ENCODE measurements at places on chromosomes 13 and 19.
A peak's percentile ranks its signal among the peaks of the same experiment; 100 is the strongest.

DNA sequence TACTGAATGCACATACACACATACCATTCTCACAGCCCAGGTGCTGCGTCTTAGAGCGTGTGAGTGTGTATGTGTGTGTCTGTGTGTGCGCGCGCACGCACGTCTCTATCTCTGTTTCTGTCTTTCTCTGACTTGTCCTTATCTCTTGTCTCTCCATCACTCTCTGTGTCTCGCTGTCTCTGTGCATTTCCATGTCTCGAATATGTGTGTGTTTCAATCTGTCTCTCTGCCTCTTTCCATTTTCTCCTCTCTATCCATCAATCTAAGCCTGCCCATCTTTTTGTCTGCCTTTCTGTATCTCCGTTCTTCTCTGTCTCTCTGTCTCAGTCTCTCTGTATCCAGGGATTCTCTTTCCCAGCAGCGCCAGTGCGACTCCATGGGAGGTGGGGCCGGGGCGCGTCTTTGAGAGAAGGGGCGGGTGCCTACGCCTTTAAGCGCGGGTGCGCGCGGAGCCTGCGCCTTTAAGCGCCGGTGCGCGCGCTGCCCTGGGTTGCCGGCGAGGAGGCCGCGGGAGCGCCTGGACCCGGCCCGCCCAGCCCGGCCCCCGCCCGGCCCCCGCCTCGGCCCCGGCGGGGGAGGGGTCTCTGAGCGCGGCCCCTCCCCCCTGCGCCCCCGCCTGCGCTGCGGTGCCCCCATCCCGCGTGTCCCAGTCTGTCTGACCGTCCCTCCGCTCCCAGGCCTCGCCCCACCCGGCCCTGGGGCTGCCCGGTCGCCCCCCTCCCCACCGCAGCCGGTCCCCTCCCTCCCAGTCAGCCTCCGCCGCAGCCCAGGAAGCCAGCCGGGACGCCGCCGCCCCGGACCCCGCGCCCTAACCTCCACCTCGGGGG lies at the start of gene LRFN3:
Gene LRFN3, plus strand, starts transcription at position 464 of the 827 bp plus-strand sequence. CDS start 3,052 bp downstream, outside the sequence.
- peak; percentile 24 for DNase-seq

- DNase-seq, result no peak
Measured at GRCh38 chr19:32876919-32877285, 7.3 kb upstream of the SLC7A9 start.

GRCh38 chr19:16527334-16527935 lies 14.8 kb downstream of the CHERP start:
- no peak for DNase-seq

DNA sequence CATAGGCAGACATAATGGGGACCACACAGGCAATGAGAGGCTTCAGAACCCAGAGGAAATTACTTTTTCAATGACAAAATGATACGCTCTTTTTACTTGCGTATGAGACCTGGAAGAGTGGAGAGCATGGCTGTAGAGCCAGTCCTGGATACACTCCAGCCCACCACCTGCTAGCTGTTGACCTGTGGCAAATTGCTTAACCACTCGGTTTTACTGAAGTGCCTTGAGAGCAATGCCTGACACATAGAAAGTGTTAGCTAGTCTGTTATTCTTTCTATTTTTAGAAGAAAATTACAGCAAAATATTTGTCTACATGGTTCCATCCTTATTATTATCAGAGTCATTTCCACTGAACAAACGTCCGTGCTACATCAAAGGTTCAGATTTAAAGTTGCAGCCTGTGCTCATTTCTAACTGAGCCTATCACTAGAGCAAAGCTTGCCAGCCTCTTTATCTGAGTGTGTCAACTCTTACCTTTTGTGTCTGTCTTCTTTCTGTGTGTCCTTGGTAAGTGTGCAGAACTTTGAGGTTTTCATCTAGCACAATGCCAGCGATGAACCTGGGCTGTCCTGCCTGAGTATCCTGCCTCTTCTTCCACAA lies 9.6 kb upstream of the GPR183 start:
- DNase-seq, result no peak

DNA sequence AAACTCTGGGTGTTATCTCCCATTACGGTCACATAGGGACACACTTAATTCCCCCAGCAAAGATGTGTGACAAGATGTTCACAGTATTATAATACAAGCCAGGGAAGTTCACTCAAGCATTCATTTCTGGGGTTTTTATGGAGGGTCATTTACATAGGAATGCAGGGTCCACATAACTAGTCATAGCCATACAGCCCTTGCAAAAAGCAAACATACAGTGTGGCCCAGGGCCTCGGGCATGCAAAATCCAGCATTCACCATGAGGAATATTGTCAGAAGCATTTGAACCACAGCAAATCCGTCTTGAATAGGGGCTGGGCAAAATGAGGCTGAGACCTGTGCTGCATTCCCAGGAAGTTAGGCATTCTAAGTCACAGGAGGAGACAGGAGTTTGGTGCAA lies 13.0 kb upstream of the ZNF460 start:
- peak; percentile 30 for DNase-seq

DNA sequence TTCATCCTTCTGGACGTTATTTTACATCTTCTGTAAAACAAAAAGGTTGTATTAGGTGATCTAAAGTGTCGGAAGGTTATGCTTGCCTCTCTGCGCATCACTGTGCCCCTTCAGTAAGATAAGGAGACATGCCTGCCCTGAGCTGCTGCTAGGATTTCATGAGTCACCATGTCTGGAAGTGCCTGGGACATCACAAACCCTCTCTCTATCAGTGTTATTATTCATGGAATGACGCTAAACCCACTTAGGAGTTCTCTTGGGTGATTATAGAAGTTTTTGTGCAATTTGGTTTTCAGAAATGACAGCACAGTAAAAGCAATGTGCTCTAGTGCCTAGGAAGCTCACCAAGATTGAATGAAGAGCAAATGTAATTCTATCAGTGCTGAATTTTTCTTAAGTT lies 617.7 kb downstream of the DCT start:
- no peak for DNase-seq

GRCh38 chr13:94345374-94346195 lies 133.9 kb downstream of the DCT start:
- DNase-seq, result no peak

DNA sequence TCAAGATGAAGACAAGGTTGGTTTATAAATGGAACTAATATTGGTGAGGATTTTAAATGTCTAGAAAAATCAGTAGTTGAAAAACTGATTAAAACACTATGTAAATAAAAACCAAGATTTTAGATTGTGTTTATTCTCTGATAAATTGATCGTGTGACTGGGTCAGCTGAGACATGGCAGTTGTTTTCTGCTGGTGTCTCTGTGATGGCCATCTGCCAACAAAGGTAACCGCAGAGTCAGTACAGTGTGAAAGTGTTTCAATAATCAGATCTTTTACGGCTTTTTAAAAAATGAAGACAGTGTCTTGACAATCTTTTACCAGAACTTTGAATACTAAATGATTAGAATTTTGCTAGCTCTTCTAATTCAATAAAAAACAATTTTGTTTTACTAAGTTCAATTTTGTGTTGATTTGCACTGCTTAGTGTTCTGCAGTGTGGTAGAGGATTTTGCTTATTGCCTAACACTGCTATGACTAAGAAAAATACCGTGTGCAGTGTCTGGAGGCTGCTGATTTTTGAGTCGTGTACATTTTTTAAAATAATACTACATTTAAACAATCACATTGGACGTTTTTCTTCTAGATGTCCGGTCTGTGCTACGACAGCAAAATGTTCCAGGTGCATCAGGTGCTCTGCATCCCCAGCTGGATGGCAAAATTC lies 32.7 kb upstream of the GPR183 start:
- DNase-seq, result no peak

- DNase-seq, result no peak
Measured at GRCh38 chr13:46106839-46107371, 2.1 kb upstream of the CPB2 start.

DNA sequence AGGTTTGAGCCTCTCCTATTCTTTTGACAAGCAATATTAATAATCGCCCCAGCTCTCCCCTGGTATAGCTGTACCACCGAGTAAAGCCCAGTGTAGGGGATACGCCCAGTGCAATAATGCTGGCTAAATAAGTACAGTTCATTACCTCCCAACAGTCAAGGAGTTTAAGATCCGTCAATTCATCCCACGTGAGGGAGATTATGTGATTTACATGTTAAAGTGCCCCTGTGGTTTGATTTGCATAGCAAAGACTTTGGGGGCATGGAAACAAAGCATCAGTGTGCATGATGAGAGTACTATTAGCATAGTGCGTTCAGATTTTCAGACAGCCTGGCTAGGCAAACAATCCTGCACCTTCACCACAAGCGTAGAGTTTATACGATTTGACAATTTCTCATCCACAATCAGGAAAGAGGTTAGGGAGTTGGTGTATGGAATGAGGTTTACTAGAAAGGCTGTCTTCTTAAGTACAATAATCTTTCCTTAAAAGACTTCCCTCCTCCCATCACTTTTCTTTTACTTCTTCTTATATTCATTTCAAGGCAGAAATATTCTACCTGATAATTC lies 754.0 kb downstream of the DIAPH3 start:
- DNase-seq, result no peak

DNA sequence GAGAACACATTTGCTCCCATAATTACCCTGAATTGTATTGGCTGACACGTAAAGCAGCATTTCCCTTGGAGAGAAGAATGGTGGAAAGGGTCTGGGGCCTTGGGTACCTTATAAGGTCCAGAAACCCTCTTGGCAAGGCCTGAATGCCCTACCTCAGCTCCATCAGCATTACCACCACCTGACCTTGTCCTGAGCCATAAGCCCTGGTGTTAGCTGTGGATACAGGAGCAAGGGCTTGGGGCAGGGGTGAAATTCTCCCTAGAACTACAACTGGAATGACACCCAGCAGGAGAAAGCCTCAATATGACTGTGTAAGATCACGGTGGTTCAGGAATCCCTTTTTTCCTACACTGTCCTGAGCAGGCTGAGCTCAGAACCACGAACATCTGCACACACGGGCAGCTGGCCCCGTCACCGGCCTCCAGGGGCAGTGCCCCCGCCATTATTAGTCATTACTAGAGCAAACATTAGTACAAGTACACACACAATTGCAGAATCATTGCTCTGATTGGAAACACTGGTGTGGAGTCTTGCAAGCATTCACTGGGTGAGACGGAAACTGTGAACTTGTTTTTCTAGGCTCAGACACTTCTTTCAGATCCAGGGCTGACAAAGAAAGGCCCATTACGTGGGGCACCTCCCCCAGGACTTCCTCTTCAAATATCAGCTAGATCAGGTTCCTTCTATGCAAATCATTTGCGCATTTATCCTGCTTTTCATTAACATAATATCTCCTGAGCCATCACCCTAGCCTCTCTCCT lies 26.8 kb upstream of the MTIF3 start:
- peak; percentile 61 for DNase-seq

DNA sequence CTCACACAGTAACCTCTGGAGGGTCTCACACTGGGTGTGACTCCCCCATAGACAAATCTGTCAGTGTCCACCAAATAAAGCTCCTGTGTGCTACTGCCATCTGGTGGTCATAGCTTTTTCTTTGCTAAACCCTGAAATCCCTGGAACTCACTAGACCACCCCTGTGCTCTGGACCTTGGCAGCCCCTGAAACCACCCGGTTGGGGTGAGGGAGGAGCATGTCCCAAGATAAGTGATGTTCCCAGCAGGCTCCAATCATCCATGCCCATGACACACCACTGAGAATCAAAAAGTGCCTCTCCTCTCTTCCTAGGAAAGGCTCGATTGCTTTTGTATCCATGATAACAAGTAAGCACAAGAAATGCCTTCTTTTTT lies 6.5 kb upstream of the HSD17B14 start:
- peak; percentile 53 for DNase-seq

Data from germinal center (tissue), 1 donor.